OCI-M1 (cell line): ENCODE measurements at places on chromosomes 16 and 17.
A peak's percentile ranks its signal among the peaks of the same experiment; 100 is the strongest.

- no peak for DNase-seq
These were observed 298.6 kb downstream of the SEC14L1 start for GRCh38 chr17:77439189-77440018.

DNA sequence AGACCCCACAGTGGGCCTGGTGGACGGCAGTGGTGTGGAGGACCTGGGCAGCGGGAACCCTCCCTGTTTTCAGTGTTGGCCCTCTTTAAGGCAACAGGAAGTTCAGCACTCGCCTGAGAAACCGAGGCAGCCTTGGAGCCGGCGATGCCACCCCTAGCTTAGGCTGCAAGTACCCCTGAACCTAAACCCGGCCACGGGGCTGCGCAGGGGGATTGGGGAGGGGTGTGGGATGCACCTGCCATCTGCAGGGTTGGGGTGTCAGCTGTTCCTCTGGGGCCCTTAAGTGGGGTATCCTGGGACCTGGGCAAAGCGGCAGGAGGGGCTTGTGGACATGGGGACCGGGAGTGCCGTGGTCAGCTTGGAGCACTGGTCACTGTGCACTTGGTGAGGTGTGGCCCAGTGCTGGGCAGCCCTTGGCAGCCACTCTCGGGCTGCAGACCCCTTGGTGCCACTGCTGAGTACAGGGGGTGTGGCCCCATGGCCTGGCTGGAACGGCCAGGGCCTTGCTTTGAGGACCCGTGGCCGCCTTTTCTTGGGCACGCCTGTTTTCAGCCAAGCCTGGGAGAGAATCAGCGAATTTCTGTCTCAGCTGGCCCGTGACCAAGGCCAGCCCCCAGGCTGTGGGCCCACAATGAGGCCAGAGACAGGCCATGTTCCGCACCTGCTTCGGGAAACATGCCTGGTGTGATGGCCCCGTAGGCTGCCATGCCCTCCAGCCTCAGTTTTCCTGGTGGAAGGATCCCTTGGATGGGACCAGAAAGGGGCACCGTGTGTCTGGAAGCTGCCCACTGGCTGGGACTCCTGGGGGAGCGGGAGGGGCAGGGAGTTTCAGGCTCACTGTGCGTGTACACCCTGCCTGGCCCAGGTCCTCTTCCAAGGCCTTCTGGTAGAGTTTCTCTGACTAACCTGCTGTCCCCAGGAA is 4.1 kb upstream of the SLC25A10 start:
- no peak for DNase-seq

- DNase-seq: no peak
These were observed 9.3 kb upstream of the TNFRSF17 start for GRCh38 chr16:11955713-11956123.

- no peak for DNase-seq
These were observed 332.7 kb downstream of the ZFHX3 start for GRCh38 chr16:72715267-72715666.

GRCh38 chr17:49497148-49498028 is 2.3 kb downstream of the NGFR start:
- no peak for DNase-seq

DNA sequence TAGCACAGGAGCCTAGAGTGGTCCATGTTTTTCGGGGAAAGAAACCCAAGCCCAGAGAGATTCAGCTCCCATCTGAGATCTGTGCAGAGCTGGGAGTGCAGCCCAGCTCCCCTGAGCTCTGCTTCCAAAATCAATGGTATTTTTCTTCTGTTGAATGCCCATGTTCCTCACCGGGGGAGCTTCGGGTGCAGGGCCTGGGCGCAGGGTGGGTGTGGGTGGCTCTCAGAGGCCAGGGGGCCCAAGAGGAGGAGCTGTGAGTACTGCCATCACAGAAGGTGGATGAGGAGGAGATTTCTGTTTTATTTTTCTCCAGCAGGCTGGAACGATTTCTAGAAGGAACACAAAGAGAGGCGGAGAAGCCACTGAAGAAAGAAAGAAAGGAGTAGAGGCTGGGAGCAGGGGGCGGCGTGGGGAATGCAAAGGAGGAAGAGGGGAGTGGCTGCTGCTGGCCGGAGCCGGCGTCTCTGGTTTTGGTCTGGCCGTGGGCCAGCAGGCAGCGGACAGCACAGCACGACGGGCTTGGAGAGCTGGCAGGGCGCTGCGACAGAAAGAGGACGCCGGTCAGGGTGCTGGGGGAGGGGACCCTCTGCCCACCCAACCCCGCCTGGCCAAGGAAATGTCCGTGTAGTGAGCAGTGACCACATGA is 76.2 kb upstream of the KSR1 start:
- DNase-seq: peak; percentile 62

- no peak for DNase-seq
These were observed 27.7 kb upstream of the AKTIP start for GRCh38 chr16:53530741-53531140.

GRCh38 chr17:76697702-76698465 is 12.9 kb downstream of the MXRA7 start:
- peak; percentile 83 for DNase-seq

- DNase-seq: no peak
These were observed 12.6 kb upstream of the POLR3E start for GRCh38 chr16:22284637-22285036.

- DNase-seq: no peak
These were observed 10.3 kb downstream of the CTU2 start for GRCh38 chr16:88716601-88717001.

- DNase-seq: no peak
These were observed 4.7 kb downstream of the TRPV3 start for GRCh38 chr17:3552916-3553315.

GRCh38 chr17:57662041-57662440 is 83.1 kb downstream of the CCDC182 start:
- DNase-seq: no peak

- DNase-seq: no peak
These were observed 109.0 kb downstream of the USP31 start for GRCh38 chr16:23040246-23040645.

DNA sequence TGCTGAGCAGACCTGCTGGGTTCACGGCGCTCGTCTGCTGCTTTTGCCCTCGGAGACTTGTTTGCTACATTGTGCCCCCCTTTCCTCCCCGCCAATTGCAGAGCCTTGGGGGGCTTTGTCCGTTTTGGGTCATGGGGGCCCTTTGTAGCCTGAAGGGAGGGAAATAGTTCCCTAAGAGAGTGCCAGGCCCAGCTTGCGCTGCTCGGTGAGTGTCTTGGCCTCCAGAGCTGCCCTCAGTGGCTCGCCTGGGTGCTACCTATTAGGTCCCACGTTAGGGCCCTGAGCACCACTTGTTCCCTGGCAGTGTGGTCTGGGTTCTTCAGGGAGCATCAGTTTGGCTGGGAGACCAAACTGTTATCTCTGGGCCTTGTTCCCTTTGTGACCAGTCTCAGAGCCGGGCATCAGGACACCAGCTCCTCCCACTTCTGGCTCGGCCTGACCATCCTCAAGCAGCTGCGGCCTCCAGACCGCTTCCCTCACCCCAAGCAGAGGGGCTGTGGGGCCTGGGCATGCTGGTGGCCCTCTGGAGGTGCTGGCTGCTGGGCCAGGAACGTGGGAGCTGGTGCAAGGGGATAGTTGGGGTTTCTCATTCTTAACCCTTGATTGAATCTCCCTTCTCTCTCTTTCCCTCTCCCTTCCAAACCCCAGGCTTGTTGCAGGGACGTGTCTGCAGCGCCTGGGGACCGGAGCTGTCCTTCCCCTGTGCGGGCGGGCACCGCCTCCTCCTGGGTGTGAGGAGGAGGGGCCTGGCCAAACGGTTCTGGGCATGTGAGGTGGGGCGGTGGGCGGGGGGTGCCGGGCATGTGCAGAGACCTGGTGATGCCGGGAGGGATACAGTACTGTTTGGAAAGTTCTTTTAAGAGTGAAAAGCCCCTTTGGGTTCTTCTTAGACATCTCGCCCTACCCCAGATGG is 16.0 kb upstream of the ITGB4 start:
- DNase-seq: no peak

DNA sequence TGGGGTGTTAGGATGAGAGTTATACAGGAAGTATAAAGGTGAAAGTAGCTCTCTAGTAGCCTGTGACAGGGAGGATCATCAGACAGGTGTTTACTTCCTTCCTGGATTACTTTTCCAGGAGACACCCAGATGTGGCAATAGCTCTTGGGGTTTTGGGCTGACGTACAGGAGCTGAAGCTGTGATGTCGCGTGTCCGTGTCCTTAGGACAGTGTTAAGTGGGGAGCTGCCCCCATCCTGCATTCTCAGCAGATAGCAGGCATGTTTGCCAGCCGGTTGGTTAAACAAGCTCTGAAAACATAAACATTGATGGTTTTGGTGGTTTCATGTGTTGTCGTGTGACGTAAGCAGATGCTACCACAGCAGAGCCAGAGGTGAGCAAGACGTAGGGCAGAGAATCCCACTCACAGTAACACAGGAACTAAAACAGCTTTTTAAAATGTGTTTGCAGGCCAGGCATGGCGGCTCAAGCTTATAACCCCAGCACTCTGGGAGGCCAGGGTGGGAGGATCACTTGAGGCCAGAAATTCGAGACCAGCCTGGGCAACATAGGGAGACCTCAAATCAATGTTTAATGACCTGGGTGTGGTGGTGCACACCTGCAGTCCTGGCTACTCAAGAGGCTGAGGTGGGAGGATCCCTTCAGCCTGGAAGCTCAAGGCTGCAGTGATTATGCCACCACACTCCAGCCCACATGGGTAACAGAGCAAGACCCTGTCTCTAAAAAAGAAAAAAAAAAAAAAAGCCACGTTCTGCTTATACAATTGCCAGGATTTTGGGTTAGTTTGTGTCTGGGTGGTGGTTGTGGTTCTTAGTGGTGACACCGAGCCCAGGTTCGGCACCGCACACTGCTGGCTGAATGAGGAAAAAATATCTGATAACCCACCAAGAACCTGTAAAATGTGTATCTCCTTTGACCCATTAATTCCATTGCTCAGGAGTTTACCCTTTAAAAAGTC is 18.2 kb upstream of the IL17C start:
- DNase-seq: no peak

GRCh38 chr16:22862046-22862445 is 48.1 kb downstream of the HS3ST2 start:
- no peak for DNase-seq

- no peak for DNase-seq
These were observed 381.7 kb downstream of the ZFHX3 start for GRCh38 chr16:72666267-72666666.

- no peak for DNase-seq
These were observed 350.1 kb upstream of the EEF2KMT start for GRCh38 chr16:5447734-5448133.

GRCh38 chr17:37212179-37212578 is 163.6 kb upstream of the C17orf78 start:
- DNase-seq: peak; percentile 9

GRCh38 chr16:23359092-23359760 is 57.1 kb downstream of the SCNN1B start:
- no peak for DNase-seq

DNA sequence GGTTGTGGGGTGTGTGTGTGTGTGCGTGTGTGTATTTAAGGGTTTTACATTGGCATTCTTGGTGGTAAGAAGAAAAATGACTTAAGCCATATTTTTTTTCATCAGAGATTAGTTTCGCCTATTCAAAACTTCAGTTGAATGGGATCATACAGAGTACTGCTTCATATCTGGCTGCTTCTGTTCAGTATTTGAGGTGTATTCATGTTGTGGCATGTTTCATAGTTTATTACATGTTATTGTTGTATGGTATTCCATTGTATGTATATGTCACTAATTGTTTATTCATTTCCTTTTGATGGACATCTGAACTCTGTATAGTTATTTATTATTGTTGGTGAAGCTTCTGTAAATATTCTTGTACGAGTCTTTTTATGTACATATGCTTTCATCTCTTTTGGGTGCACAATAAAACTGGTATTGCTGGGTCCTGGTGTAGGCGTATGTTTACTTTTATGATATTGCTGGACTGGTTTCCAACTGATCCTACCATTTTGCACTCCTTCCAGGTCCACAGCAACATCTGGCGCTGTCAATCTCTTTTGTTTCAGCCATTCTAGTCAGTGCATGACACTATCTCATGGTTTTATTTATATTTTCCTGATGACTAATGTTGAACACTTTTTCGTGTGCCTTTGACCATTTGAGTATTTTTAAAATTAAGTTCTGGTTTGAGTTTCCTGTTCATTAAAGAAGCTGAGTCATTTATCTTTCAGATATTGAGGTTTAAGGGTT is 77.4 kb upstream of the MAF start:
- no peak for DNase-seq

- DNase-seq: no peak
These were observed 20.7 kb downstream of the GSG1L start for GRCh38 chr16:28042811-28043210.

GRCh38 chr17:77778636-77779489 is 179.6 kb upstream of the TNRC6C start:
- DNase-seq: no peak

GRCh38 chr17:876272-876671 is 94.1 kb downstream of the MRM3 start:
- no peak for DNase-seq

GRCh38 chr16:4089251-4089810 is 26.9 kb downstream of the ADCY9 start:
- no peak for DNase-seq

- DNase-seq: no peak
These were observed 848 bp downstream of the CES3 start for GRCh38 chr16:66961914-66962313.

GRCh38 chr16:73408311-73408710 is 360.4 kb upstream of the ZFHX3 start:
- no peak for DNase-seq

DNA sequence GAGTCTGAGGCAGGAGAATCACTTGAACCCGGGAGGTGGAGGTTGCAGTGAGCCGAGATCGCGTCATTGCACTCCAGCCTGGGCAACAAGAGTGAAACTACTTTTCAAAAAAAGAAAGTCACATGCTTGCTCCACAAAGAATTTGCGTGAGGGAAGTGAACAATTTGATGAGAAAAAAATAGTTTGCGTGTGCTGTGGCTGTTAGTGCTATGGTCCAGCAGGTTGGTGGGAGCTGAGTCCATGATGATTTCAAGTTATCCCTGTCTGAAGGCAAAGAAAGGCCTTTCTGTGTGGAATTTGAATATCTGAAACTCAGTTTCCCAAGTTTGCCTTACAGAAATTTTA is 21.0 kb downstream of the PRCD start:
- DNase-seq: no peak

GRCh38 chr17:3603870-3604259 is 5.3 kb downstream of the TRPV1 start:
- DNase-seq: no peak

- no peak for DNase-seq
These were observed 59.2 kb downstream of the TBC1D16 start for GRCh38 chr17:79976451-79976850.

- no peak for DNase-seq
These were observed 82.1 kb downstream of the CFDP1 start for GRCh38 chr16:75351183-75351582.

DNA sequence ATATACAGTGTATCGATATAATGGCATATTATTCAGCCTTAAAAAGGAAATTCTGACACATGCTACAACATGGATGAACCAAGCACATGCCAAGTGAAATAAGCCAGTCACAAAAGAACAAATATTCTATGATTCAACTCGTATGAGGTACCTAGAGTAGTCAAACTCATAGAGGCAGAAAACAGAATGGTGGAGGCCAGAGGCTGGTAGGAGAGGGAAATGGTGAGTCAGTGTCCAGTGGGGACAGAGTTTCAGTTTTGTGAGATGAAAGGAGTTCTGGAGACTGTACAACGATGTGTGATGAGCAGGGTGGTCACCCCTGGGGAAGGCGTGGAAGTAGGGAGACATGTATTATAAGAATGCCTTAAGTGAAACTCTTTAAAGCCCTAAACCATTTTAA is 39.9 kb downstream of the RNF157 start:
- DNase-seq: no peak

- DNase-seq: peak; percentile 68
These were observed 4.1 kb upstream of the C1QTNF1 start for GRCh38 chr17:79019632-79020584.

- no peak for DNase-seq
These were observed 11.6 kb downstream of the CLTC start for GRCh38 chr17:59631276-59631675.
